ENCODE measurements at places on chromosomes 5 and 9. TPM values are rescaled to one million over a fixed set of nuclear protein-coding genes. Genes with fewer than 3 reads are reported as not detected.
A peak's percentile ranks its signal among the peaks of the same experiment; 100 is the strongest.

- no peaks in the 10 kb centered on the region for H3K27me3 ChIP-seq
- no peaks in the 10 kb centered on the region for H3K4me1 ChIP-seq
- H3K4me3 ChIP-seq, result no peak overlapping the region
- no peak for DNase-seq
Observed at GRCh38 chr9:8140557-8140956, 341.0 kb upstream of the DMAC1 start.

DNA sequence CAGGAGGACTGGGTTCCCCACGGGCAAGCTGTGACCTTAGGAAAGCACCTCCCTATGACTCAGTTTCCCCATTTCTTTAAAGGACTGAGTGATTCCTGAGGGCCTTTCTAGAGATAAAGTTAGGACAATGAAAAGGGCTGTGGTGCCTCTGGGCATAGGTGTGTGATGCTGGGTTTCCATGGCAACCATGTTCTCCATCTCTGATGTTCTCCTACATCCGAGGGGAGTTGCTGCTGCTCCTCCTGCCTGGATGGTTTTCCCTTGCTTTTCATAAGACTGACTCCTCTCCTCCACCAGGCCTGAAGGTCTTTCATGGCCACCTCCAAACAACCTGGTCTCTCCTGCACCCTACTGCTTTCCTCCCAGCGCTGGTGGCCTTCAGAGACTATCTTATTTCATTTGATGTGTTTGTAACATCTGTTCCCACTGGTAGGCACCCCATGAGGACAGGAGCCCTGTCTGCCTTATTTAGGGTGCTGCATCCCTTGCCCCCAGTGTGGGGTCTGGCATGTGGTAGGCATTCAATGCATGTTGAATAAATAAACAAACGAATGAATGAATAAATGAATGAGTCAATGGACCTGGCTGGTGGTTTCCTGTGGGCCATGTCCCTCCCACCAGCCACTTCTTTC lies 112.2 kb upstream of the HAND1 start:
- no peaks in the 10 kb centered on the region for H3K4me1 ChIP-seq
- DNase-seq, result no peak
- no peak overlapping the region for H3K4me3 ChIP-seq
- no peaks in the 10 kb centered on the region for H3K36me3 ChIP-seq
- H3K27me3 ChIP-seq, result no peaks in the 10 kb centered on the region
- H3K27ac ChIP-seq, result no peak overlapping the region

DNA sequence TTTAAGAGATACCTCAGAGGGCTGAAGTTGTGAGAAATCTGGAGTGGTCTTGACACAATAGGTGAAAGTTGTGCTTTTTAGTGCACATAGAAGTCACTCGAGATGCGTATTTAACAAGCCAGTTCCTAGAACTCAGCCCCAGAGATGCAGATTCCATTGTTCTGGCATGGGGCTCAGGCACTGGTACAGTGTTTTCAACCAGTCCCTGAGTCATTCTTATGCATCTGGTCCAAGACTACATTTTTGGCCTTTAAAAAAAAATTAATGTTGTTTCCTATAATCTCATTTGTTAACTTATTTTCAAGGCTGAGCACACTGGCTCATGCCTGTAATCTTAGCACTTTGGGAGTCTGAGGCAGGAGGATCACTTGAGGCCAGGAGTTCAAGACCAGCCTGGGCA lies 29.6 kb downstream of the PTTG1 start:
- H3K36me3 ChIP-seq, result no peaks in the 10 kb centered on the region
- no peaks in the 10 kb centered on the region for H3K27me3 ChIP-seq
- no peak overlapping the region for H3K4me3 ChIP-seq

DNA sequence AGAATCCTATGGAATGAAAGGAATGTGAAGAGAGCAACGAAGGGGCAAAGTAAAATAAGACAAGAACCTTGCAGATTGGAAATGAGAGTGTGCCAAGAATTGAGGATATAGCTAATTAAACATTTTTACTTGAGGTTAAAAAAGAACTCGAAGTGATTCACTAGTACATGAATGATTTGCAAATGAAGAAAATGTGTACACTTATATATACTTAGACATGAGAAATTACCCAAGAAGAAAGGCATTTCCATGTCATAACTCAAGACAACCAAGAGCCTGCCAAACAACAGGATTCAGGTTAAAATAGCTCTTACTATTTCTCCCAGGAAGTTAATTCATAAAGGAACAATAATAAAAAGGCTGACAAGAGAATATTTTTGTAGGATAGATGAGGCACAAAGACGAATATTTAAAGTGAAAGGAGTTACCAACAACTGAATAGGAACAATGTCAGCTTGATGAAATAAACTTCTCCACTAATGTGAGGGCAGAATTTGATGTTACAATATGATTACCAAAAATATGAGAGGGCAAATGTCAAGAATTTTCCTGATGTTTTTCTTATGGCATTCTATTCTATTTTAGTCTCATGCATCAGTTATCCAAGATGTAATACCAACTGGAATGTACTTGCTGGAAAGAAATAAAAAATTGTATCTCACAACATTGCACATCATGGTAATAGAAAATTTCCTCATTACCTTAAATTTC lies 18.9 kb upstream of the NPR3 start:
- no peak for DNase-seq
- H3K4me3 ChIP-seq, result no peak overlapping the region
- H3K36me3 ChIP-seq, result no peaks in the 10 kb centered on the region

GRCh38 chr5:94689908-94690307 lies 71.4 kb downstream of the SLF1 start:
- H3K27ac ChIP-seq, result no peak overlapping the region
- H3K4me1 ChIP-seq, result no peaks in the 10 kb centered on the region
- no peak for DNase-seq
- H3K27me3 ChIP-seq, result no peaks in the 10 kb centered on the region
- H3K36me3 ChIP-seq, result peaks cover 4% of the 10 kb centered on the region
- H3K4me3 ChIP-seq, result no peak overlapping the region

- H3K27ac ChIP-seq, result no peak overlapping the region
- H3K4me1 ChIP-seq, result peaks cover 22% of the 10 kb centered on the region
- H3K36me3 ChIP-seq, result no peaks in the 10 kb centered on the region
- DNase-seq, result no peak
Observed at GRCh38 chr5:69489246-69489645, 3.3 kb upstream of the OCLN start.

GRCh38 chr5:91311168-91311696 lies 71.9 kb downstream of the ARRDC3 start:
- no peaks in the 10 kb centered on the region for H3K36me3 ChIP-seq
- peak overlapping the region; percentile 81 for H3K27ac ChIP-seq
- no peak overlapping the region for H3K4me3 ChIP-seq
- peak; percentile 29 for DNase-seq

- no peak overlapping the region for H3K27ac ChIP-seq
- no peaks in the 10 kb centered on the region for H3K27me3 ChIP-seq
- no peak overlapping the region for H3K4me3 ChIP-seq
- DNase-seq, result no peak
Observed at GRCh38 chr5:96506866-96507527, 73.9 kb upstream of the PCSK1 start.

DNA sequence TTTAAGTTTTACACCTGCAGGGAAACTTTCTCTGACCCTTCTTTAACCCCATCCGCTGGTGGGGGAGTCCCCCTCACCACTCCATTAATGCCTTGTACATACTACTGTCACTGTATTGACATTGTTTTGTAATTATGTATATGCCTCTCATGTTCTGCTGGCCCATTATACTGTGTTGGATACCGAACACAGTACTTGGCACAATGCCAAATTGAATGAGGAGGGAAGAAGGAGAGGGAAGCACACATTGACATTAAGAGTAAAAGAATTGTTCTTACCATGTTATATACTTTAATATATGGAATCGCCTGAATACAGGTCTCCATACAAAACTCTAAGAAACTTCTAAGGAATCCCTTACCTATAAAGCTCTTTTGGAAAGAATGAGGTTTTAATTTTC lies 73.6 kb upstream of the GRHPR start:
- H3K4me3 ChIP-seq, result no peak overlapping the region
- H3K27ac ChIP-seq, result no peak overlapping the region
- no peaks in the 10 kb centered on the region for H3K4me1 ChIP-seq
- no peak for DNase-seq

DNA sequence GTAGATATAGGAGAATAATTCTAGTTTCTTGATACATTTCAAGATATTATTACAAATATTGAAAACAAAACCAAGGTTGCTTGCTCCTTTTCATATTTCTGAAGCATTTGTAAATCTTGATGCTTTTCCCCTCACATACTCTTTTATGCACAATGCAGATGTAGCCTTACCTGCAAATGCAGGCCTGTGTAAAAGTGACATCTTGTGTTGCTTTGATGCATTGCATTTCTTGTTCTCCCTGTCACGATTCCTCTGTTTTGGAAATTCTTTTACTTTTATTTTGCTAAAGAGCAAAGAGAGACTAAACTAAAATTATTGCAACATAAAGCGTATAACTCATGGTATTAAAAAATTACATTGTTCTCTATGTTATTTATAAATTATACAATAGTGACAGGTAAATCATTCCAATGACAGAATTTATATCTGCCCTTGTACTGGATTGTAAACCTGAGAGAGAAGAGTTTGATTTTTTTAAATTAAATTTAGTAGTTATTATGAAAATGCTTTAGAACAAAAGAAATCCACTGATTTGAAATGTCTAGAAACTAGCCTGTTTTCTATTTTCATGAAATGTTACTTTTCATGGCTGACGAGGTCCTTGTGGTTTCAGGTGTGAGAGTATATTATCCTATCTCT lies 970.0 kb downstream of the MAT2B start:
- no peak overlapping the region for H3K27ac ChIP-seq
- no peak for DNase-seq
- no peak overlapping the region for H3K4me3 ChIP-seq
- H3K4me1 ChIP-seq, result peaks cover 5% of the 10 kb centered on the region

DNA sequence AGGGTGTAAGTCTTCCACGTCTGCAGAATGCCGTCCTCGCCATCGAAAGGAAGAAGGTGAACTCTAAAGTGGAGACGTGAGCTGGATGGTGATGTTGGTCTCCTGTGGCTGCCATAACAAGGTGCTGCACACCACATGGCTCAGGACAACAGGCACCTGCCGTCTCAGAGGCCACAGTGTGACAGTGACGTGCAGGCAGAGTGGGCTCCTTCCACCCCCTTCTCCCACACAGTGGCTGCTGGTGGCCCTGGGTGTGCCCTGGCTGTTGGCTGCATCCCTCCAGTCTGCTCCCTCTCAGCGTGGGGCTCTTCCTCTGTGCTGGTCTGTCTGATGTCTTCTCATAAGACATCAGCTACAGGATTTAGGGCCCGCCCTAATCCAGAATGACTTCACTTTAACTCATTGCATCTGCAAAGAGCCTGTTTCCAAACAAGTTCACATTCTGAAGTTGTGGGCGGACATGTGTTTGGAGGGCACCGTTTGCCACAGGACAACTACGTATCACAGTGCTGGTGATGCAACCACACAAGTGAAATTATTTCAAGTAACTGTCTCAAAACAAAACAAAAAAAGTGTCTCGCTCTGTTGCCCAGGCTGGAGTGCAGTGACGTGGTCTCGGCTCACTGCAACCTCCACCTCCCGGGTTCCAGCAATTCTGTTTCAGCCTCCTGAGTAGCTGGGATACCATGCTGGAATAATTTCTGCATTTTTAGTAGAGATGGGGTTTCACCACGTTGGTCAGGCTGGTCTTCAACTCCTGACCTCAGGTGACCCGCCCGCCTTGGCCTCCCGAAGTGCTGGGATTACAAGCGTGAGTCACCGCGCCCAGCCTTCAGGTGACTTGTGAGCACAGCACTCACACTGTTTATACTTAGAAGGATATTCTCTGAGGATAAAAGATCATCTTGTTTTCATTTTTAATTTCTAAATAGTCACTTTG lies 31.2 kb upstream of the CLPTM1L start:
- no peak overlapping the region for H3K4me3 ChIP-seq
- no peaks in the 10 kb centered on the region for H3K27me3 ChIP-seq
- peaks cover 14% of the 10 kb centered on the region for H3K4me1 ChIP-seq
- peak; percentile 38 for DNase-seq

DNA sequence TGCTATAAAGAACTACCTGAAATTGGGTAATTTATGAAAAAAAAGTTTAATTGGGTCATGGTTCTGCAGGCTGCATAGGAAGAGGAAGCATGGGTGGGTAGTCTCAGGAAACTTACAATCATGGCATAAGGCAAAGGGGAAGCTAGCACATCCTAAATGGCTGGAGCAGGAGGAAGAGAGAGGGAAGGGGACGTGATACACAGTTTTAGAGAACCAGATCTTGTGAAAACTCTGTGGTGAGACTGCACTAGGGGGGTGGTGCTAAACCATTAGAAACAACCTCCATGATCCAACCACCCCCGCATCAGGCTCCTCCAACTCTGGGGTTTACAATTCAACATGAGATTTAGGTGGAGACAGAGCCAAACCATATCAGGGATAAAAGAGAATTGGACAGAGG lies 624.2 kb downstream of the PRR16 start:
- DNase-seq, result no peak
- H3K27ac ChIP-seq, result no peak overlapping the region
- H3K4me1 ChIP-seq, result no peaks in the 10 kb centered on the region
- H3K36me3 ChIP-seq, result no peaks in the 10 kb centered on the region

DNA sequence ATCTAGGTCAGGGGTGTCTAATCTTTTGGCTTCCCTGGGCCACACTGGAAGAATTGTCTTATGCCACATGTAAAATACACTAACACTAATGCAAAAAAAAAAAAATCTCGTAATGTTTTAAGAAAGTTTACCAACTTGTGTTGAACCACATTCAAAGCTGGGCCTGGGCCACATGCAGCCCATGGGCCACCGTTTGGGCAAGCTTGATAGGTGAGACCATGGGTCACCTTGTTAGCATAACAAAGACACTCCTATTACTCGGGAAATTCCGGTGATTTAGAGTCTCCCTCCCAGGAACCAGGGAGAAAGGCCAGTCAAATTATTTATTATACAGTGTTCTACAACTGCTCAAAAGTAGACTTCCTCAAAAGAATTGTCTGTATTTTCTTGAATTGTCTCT lies 12.7 kb downstream of the RECK start:
- peaks cover 6% of the 10 kb centered on the region for H3K4me1 ChIP-seq
- H3K36me3 ChIP-seq, result no peaks in the 10 kb centered on the region

GRCh38 chr5:125202871-125203438 lies 456.5 kb upstream of the ZNF608 start:
- H3K4me3 ChIP-seq, result no peak overlapping the region
- no peak for DNase-seq
- no peaks in the 10 kb centered on the region for H3K27me3 ChIP-seq

DNA sequence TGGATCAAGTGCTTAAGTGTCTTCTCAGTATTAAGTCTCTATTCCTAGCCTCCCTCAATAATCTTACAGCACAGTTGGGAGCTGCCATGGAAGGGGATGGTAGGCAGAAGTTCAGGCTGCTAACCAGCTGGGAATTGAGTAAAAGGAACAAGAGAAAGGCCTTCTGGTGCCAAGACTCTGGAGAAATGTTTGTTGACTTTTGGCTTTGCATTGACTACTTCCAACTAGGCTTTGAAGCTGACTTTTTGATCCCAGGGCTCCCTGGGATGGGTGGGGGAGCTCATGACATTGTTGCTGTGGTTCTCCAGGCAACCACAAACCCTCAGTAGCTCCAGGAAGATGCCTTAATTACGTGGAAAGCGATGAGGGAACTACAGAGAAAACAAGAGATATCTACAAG lies 85.2 kb upstream of the HTR4 start:
- H3K4me3 ChIP-seq, result no peak overlapping the region
- H3K4me1 ChIP-seq, result no peaks in the 10 kb centered on the region
- DNase-seq, result no peak
- no peaks in the 10 kb centered on the region for H3K36me3 ChIP-seq
- H3K27me3 ChIP-seq, result no peaks in the 10 kb centered on the region
- H3K27ac ChIP-seq, result no peak overlapping the region

The ANKRD31 gene
- 0.24 TPM for total RNA-seq

The GDA gene
- total RNA-seq, result not detected

The CACFD1 gene
- total RNA-seq, result 35.1 TPM

The SGCD gene
- 8.8 TPM for total RNA-seq

The C9 gene
- total RNA-seq, result not detected

The KDM4C gene
- total RNA-seq, result 83.6 TPM

All from thyroid gland (tissue), 4 donors.